ENCODE measurements at places on chromosomes 3 and 15.

- no peak for DNase-seq
Observed at GRCh38 chr3:45362758-45363157, 25.6 kb upstream of the LARS2 start.

GRCh38 chr15:45572617-45573016, 14.6 kb upstream of the BLOC1S6 start:
- DNase-seq = no peak

GRCh38 chr3:17014284-17014683, 129.5 kb downstream of the PLCL2 start:
- DNase-seq = no peak

GRCh38 chr3:4841225-4841624, 138.0 kb upstream of the BHLHE40 start:
- no peak for DNase-seq

Measured in activated CD4-positive, alpha-beta T cell treated with anti-CD3 and anti-CD28 coated beads, Interleukin-2, Interleukin-6, amounts not matched to agents 100 ng/mL and 50 ng/mL, durations not matched to agents 16 hours and 8 hours (primary cell).